Amygdala (tissue), 56 donors: ENCODE measurements at places on chromosomes 4 and X.

DNA sequence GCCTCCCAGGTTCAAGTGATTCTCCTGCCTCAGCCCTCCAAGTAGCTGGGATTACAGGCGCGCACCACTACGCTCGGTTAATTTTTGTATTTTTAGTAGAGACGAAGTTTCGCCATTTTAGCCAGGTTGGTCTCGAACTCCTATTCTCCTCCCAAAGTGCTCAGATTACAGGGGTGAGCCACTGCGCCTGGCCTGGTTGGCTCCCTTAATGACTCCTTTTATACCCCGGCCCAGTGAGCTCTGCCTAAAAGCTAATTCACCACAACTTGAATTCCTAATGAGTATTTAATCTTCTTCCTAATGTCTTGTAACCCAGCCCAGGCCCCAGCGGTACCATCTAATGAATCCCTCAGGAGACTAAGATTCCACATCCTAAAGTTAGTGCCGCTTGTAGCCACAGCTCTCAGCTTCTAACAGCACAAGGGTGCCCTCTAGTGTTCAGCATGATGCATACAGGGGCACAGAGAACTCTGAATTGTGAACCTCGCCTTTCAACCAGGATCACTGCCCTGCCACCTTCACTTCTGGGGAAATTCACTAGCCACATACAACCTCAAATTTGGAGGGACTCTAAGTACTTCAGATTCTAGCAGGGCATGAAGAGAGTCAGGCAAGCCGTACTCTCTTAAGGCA lies 89.5 kb downstream of the OR13H1 start:
- DNase-seq: no peak

- peak; percentile 65 for DNase-seq
Observed at GRCh38 chr4:140152013-140152703, 1.8 kb downstream of the MAML3 start.

DNA sequence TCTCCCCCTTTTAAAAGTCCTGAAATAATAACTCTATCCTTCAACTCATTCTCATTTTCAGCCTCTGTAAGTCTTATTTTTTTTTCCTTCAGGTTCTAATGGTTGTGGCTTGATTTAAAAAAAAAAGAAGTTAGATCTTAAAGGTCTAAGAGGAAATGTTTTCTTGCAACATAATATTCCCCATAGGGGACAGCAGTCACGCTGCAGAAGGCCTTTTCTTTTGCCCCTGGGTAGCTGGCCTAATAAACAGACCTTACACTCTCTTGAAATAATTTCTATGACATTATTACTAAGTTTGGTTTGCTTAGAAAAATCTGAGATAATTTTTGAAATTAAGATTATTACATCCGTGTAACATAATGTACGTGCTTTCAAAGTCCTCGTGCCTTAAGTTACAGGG lies 564.1 kb upstream of the SPANXN1 start:
- DNase-seq: no peak

DNA sequence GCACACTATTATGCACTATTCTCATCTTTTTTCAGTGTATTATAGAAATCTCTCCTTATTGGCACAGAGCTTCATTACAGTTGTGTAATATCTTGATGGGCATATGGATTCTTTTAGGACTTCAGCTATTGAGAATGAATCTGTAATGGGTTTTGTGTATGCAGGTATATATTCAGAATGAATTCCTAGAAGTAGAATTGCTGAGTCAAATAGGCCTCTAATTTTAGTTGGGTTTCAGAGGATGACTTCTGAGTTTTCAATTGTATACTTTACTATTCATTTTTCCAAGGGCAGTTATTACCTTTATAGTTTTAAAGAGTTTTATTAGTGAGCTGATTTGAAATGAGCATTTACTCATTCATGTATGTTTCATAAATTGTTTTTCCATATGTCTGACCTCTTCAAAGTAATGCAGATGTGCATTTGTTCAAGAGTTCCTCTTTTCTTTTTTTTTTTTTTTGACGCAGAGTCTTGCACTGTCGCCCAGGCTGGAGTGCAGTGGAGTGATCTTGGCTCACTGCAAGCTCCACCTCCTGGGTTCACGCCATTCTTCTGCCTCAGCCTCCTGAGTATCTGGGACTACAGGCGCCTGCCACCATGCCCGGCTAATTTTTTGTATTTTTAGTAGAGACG lies 19.5 kb downstream of the CASP6 start:
- no peak for DNase-seq

GRCh38 chr4:147479376-147479775 lies 1.5 kb upstream of the EDNRA start:
- no peak for DNase-seq

- DNase-seq: no peak
Observed at GRCh38 chrX:46698691-46699090, 60.2 kb downstream of the SLC9A7 start.

DNA sequence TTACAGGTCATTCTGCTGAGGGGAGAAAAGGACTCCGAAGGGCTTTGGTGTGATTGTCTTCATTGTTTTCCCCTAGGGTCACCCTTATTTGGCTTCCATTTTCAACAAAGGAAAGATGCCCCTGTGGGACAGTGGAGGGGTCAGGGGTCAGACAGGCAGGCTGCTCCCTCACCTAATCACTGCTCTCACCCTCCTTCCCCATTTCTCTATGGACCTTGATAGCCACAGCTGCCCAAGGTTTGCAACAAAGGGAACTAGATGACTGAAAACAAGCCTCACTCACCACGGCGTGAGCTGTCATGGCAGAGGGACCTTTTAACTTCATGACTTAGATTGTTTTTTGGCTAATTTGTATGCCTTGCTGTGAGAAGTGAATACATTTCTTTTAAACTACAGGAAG lies 40.7 kb downstream of the C4orf51 start:
- DNase-seq: no peak

DNA sequence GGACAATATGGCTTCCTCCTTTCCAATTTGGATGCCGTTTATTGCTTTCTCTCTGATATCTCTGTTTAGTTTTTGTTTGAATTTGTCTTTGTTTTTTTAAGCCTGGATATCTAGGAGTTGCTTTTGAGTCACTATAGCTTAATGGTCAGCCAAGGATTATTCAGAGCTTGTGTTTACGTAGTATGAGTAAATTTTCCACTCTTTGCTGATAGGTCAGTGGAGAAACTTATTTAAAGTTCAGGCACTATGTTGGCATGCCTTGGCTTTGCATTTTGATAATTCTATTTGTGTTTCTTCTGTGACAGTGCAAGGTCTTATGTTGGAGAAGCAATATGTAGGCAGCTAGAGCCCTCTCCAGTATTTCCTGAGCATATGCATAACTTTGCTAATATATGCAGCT lies 315.2 kb downstream of the GRID2 start:
- no peak for DNase-seq

DNA sequence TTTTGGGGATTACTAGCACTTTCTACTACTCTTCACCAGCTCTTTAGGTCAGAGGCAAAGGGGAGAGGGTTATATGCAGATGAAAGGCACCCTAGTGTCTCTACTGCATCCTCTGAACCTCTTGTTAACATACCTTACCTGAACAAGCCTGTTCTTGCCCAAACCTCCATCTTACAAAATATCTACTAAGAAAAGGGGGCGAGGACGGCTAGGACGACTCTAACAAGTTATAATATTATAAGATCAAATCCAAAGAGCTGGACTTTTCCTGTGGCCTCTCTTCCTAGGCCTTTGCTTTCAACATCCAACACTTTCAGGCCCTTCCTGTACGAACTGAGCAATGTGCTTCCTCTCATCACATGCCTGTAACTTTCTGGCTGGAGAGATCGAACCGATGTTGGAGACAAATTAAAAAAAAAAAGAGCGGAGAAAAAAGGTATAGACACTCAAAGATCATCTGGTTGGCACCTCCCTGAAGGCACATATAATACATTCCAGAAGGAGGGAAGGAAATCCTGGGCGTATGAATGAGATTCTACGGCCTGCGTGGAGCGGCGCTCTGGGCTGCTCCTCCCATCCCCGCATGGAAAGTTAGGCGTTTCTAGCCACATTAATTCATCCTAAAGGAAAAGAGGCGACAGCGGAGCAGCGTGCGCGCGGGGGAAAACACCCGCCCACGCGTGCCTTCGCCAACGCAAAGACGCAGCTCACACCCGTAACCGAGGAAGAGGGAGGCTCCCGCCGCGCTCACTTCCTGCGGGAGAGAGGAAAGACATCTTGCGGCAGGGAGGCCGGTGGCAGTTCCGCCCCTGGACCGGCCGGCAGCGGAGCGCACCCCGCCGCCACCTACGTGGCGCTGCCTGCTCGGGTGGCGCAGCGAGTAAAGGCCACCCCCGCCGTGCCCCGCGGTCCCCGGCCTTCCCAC lies 808 bp downstream of the PRDM5 start:
- DNase-seq: peak; percentile 14

DNA sequence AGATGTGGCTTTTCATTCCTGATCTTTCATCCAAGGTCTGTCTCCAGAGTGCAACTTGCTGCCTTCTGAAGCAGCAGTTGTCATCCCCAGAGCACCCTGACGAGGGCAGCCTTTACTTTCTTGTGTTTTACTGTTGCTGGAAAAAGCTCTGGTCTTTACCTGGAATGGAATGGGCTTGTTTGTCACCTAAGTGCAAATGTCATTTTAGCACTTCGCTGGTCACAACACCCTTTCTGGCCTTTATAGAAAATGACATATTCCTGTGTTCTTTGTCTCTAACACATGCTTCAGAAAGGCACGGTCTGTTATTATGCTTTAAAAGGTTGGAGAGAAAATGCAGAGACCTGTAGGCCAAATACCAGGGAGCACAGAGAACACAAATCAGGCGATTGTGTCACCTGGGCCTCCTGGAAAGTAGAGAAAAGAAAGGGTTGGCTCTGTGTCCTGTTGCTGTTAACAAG lies 332.7 kb upstream of the IGFBP7 start:
- no peak for DNase-seq

GRCh38 chr4:42501624-42502401 lies 104.5 kb downstream of the SHISA3 start:
- no peak for DNase-seq

DNA sequence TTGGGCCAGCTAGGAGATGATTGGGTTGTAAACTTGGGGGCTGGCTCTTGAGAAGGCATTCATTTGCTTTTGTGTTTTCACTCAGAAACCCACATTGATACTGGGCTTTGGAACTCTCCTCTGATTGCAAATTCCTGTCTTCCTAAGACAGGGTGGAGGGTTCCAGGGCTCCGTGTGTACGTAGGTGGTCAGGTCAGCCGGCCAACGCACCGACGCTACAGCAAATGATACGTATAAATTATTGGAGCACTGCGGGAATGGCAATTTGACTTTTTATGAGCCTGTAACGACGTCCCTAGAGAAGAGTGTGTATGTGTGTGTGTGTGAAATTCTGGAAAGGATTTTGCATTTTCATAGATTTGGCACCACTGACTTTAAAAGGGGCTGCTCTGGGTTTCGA lies 236.9 kb downstream of the SHOX start:
- no peak for DNase-seq

GRCh38 chr4:156838761-156839160 lies 132.8 kb downstream of the PDGFC start:
- no peak for DNase-seq

- DNase-seq: no peak
Observed at GRCh38 chr4:99615170-99615820, 40.7 kb downstream of the MTTP start.

DNA sequence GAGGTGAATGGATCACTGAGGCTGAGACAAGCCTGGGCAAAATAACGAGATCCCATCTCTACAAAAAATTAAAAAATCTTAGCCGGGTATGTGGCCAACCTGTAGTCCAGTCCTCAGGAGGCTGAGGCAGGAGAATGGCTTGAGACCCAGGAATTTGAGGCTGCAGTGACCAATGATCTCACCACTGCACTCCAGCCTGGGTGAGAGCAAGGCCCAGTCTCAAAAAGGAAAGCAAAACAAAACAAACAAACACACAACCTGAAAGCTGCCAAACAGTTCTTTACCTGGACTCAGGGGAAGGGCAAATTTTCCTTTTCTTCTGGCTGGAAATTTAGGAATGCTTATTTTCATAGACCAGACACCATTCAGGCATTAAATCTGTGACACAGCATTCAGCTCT lies 163.1 kb upstream of the FAT1 start:
- DNase-seq: no peak

DNA sequence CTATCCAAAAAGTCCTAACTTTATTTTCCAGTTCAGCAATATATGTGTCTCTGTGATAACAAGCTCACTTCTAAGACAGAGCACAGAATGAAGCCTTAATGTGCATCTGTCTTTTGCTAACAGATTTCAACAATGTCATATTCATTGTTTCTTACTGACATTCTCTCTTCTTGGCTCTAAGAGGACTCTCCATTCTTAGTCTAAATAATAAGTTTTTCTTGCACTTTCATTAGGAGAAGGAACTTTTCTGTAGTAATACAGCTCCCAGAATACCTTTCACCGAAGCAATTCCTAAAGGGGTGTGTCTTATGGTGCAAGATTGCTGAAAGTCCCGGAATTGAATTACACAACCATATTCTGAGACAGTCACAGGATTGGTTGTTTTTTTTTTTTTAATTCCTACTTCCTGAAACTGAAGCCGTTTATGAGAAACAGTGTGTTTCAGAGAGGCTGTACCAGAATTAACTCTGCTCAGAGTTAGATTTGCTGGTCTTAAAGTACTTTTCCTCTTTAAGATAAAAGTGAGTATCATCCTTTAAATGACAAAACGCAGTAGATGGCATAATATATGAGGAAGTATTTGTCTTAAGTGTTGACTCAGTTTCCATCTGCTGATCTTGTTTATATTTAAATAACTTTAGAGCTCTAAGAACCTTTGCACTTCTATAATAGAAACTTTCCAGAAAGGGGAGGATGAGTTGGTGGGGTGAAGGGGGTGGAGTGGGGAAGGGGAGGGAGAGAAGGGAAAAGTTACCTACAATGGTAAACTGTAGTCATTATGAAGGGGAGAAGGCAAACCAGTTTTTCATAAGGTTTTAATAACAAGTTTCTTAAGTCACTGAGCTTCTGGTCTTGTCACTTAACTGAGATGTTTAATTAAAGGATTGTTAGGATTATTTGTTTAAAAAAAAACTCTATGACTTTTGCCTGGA lies at the start of gene ALPK1:
Gene ALPK1, plus strand, starts transcription at position 421 of the 932 bp plus-strand sequence.
- DNase-seq: no peak

GRCh38 chr4:771464-771863 lies 54.5 kb downstream of the CPLX1 start:
- DNase-seq: no peak

DNA sequence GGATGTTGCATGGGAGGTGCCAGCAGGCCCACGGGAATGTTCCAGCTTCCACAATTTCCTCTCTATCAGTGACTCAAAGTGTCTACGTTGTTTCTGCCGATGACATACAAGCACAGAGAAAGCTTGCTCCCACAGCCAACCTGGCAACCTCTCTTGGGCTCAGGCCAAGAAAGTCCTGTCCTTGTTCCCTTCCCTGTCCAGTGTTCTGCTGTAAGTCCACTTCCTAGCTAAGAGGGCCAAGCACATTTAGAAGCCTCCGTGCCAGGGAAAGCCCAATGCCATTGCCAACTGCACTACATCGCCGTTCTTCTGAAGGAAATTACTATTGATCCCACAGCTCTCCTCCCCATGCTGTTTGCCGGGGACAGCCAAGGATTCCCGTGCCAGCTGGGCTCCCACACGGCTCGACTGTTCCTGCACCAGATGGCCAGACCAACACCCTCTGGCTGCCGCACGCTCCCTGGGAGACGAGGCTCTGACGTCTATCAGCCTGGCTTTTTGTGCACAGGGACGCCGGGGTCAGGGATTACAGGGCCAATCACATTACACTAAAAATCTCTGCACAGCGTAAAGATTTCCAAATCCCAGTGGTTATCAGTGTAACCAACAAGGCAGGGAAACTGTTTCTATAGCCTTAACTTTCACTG lies 284.0 kb downstream of the BCOR start:
- DNase-seq: peak; percentile 61
